ENCODE measurements at places on chromosomes 5 and 9. TPM values are rescaled to one million over a fixed set of nuclear protein-coding genes. Genes with fewer than 3 reads are reported as not detected.
A peak's percentile ranks its signal among the peaks of the same experiment; 100 is the strongest.

BRD8 gene
- polyA plus RNA-seq = 118 TPM

GRCh38 chr5:53407373-53407772 is 73.1 kb upstream of the FST start:
- no peak for DNase-seq

GRCh38 chr5:118249386-118249785 is 739.0 kb downstream of the DTWD2 start:
- no peak for DNase-seq

- peak; percentile 69 for DNase-seq
These were observed 474.4 kb downstream of the RASEF start for GRCh38 chr9:82588301-82589180.

DNA sequence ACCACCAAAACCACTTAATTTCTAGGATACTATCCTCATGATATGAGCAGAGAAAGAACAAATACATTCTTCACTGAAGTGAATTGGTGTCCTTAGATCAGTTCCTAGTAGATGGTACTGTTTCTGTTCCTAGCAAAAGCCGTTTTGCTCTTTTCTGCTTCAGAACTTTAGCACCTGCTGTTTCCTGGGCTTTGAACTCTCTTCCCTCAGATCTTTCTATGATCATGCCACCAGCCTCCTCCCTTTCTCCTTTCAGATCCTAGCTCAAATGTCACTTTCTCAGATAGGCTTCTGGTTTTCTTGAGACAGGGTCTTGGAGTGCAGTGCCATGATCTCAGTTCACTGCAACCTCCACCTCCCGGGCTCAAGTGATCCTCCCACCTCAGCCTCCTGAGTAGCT is 118.0 kb downstream of the EGFLAM start:
- DNase-seq = no peak

- no peak for DNase-seq
These were observed 183.2 kb downstream of the FRMD3 start for GRCh38 chr9:83355024-83355444.

DNA sequence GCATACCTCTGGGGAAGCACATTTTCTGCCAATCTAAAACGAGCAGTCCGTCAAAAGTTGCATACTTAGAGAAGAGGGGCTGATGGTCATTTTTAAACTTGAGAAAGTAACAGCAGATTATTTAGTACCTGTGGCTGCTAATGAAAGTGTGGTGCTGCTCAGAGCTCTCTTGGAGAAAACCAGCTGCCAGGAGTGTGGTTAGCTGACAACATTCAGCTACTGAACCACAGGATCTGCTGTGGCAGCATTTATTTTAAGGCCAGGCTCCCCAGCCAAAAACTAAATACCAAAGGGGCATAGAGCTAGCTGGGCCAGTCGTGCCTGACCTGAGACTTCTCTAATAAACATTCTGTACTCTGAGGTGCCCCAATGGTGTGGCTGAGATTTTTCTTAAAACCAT is 203.6 kb downstream of the EDIL3 start:
- no peak for DNase-seq

DNA sequence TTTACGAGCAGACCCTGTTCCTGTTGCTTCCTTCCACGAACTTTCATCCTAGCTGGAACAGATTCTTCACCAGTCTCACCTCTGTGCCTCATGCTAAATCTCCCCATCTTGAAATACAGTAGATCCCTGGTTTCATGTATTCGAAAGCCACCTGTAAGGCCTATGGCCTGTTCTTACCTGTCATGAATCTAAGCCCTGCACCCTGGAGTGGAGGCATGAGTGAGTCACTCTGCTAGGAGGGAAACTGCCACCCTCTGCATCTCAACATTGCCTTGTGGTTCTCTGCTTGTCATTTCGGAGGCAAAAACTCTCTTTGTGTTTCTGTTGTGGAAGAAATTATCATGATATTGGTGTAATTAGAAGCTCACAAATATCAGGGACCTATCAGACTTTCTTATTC is 320.0 kb downstream of the ENC1 start:
- DNase-seq = no peak

- DNase-seq = no peak
These were observed 9.1 kb downstream of the BRD3 start for GRCh38 chr9:134058716-134059115.

DNA sequence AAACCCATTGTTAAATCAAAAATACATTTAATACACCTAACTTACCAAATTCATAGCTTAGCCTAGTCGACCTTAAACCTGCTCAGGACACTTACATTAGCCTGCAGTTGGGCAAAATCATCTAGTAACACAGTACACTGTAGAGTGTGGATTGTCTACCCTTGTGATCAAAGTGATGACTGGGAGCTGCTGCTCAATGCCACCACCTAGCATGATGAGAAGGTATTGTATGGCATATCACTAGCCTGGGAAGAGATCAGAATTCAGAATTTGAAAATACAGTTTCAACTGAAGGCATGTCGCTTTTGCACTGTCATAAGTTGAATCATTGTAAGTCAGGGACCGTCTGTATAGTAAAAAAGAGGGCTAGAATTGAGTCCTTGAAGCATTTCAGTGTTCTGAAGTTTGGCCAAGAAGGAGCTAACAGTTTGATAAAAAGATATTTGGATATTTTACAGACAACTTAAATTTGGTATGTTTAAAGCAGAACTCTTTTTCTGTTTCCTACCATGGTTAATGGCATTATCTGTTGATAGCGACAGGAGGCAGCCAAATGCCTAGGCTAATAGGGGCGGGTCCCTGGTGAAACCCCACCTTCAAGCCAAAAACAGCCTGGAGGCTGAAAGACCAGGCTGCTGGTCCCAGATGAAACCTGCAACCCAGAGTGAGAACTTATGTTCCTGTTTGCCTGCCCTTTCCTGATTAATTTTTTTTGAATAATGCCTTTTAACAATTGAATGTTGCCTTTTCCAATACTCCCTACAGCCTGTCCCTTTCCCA is 23.0 kb downstream of the SMIM15 start:
- DNase-seq = no peak

- DNase-seq = no peak
These were observed 15.1 kb downstream of the GPSM1 start for GRCh38 chr9:136342181-136343120.

GRCh38 chr9:89079391-89079790 is 88.1 kb downstream of the S1PR3 start:
- no peak for DNase-seq

ATOSB gene
- polyA plus RNA-seq = 12.0 TPM

ACSL6 gene
- 2.6 TPM for polyA plus RNA-seq

DNA sequence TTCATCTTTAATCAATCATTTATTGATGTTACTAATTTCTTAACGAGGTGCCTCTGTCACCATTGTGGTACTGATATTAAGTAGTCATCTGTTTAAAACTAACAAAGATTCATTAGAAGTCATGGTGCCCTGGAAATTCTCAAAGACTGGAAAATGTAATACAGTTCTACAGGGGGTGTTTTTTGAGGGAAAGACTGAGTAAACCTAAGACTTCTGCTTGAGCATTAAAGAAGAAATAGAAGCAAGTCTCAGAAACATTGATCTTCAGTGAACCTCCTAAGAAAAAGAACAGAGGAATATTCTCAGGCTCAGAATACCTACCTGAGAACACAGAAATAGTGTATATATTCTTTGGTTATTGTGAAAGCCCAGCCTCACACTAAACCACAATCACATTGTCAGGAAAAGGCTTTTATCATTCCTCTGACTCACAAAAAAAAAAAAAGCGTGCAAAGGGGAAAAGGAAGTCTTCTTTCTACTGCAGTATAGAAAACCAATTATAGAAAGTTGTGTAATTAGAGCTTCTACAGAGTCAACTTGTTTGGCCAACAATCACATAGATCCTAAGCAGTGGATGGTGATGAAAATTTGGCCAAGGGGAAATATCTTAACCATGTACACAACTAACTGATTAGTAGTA is 60.8 kb downstream of the HINT1 start:
- DNase-seq = no peak

GRCh38 chr5:131541071-131541470 is 94.0 kb downstream of the RAPGEF6 start:
- no peak for DNase-seq

EFNA5 gene
- polyA plus RNA-seq = 24.5 TPM

- DNase-seq = no peak
These were observed 21.3 kb downstream of the TLR4 start for GRCh38 chr9:117725426-117725887.

SLC25A2 gene
- polyA plus RNA-seq = not detected

DNA sequence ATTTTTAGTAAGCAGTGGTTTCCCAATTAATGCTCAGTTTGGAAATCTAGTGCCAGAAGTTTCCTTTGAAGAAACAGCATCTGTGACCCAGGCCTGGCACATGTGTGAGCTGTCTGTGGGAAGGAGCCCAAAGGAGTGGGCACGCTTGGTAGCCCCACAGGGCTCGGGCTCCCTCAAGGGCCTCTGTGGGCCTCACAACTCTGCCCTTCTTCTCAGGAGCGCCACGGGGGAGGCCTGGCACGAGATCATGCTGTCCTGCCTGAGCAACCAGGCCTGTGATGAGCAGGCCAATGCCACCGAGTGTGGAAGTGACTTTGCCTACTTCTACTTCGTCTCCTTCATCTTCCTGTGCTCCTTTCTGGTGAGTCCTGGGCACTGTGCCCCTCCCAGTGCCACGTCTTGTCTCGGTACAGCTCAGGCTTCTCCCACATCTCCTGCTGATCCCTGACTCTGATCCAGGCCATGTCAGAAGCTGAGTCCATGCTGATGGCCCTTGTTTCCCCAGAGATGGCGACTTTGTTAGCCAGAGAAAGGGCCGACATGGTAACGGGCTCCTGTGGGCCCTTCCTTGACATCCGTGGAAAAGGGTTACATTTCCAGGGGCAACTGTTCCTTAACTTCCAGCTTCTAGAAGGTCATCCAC is 200.4 kb downstream of the CACNA1B start:
- DNase-seq = no peak

GRCh38 chr9:17509151-17509550 is 69.7 kb upstream of the SH3GL2 start:
- no peak for DNase-seq

- no peak for DNase-seq
These were observed 543.7 kb upstream of the SGCD start for GRCh38 chr5:155783246-155783645.

DNA sequence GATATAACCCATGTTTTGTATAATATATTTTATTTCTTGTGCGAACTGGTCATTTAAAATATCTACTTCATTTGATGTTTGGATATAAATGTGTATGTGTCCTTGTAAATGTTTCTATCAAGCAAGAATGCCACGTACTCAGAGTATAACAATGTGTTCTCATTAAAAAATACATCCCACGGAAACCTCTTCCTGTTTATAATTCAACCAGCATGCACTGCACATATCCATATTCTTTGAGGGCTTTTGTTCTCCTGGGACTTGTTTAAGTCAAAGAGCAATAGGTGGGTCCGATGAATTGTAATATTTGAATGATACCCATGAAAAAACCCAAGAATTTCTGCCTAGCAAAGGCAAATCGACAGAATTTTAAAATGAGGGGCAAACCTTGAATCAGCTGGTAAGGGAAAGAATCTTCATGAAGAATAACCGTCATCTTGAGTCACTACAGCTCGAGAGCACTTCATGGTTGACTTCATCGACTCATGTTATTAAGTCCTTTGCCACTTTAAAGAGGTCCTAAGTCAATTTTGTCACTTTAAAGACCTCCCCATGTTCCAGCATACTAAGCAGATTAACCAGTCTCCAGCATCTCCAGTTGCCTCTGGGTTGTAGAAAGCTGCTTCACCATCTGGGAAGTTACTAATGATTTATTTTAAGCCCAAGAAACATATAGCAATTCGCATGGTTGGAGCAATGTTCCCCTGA is 80.6 kb downstream of the NPR3 start:
- no peak for DNase-seq

PCDHGA8 gene
- 0.29 TPM for polyA plus RNA-seq

DNA sequence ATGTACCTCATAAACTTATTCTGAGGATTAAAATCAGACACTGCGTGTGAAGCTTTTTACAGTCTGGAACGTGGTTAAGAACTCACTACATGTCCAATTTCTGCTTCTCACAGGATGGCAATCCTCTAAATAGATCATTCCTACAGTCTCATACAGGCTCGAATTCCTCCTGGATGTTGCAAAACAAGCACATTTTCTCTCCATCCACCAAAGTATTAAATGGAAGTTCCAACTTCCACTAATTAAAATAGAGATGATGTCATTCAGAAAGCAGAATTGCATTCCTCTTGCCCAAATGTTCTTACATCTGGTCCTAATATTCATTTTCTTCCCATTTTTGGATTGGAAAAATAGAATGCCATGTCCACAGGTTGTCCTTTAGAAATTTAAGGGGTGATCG is 145.5 kb upstream of the PCA3 start:
- no peak for DNase-seq

STRBP gene
- polyA plus RNA-seq = 51.9 TPM

- DNase-seq = no peak
These were observed 185.2 kb upstream of the TRIM32 start for GRCh38 chr9:116501871-116502270.

All from right renal cortex interstitium (tissue), 3 donors.